CD4-positive, CD25-positive, alpha-beta regulatory T cell (primary cell): ENCODE measurements at places on chromosomes 3 and 15. TPM values are rescaled to one million over a fixed set of nuclear protein-coding genes. Genes with fewer than 3 reads are reported as not detected.

The BRK1 gene
- 230 TPM for polyA plus RNA-seq

The PPM1M gene
- 55.5 TPM for polyA plus RNA-seq

The TMEM42 gene
- 48.4 TPM for polyA plus RNA-seq

The GLDN gene
- not detected for polyA plus RNA-seq

The FBXO40 gene
- polyA plus RNA-seq, result not detected

The TTBK2 gene
- 8.5 TPM for polyA plus RNA-seq

The EFHB gene
- polyA plus RNA-seq, result 0.23 TPM

GRCh38 chr3:97896547-97896946, 74.7 kb downstream of the CRYBG3 start:
- no peak for DNase-seq
- H3K27ac ChIP-seq, result no peak overlapping the region
- no peaks in the 10 kb centered on the region for H3K27me3 ChIP-seq
- H3K36me3 ChIP-seq, result no peaks in the 10 kb centered on the region
- no peaks in the 10 kb centered on the region for H3K4me1 ChIP-seq

DNA sequence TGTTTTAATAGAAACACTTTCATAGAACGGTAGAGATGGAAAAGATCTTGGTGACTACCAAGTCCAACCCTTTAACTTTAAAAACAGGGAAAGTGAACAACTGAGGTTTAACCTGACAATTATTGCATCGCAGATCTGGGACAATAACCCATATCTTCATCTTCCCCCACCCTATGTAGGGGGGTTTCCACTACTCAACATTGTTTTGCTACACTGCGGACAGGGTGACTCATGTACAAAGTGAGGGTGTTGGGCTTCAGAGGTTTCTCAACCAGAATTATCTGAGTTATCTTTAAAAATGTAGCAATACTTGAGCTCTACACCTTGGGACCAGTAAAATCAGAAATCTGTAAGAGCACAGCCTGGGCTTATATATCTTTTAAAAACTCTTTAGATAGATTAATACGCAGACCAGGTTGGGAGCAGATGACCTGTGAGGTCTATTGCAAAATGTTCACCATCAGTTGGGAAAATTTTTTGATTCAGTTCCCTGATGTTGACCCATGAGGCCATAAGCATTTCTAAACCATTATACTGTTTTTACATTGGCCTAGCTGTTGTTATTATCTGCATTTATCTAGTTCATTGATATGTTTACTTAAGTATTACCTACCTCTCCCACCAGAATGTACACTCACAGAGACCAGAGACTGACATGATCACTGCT, 103.6 kb upstream of the ICE2 start:
- no peaks in the 10 kb centered on the region for H3K27me3 ChIP-seq
- H3K27ac ChIP-seq, result peak overlapping the region; percentile 95
- peaks cover 95% of the 10 kb centered on the region for H3K4me1 ChIP-seq
- peaks cover 5% of the 10 kb centered on the region for H3K36me3 ChIP-seq
- DNase-seq, result peak; percentile 61
- peak overlapping the region; percentile 99 for H3K4me3 ChIP-seq

DNA sequence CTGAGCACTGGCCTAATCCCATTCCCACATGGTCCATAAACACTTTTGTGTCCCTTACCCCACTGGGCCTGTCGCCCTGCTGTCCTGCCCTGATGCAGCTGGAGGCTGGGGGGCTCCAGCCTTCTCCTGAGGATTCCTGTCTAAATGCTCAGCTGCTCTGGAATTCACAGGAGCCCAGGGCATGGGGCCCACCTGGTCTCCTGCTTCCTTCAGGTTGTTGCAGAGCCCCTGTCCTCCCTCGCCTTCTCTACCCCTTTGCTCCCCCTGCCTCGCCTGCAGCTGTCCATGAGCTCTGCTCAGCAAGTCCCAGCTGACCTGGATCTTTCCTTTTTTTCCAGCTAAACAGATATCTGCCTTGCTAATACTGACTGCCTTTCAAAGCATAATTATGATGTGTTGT, 286.9 kb downstream of the XXYLT1 start:
- no peak overlapping the region for H3K27ac ChIP-seq
- DNase-seq, result no peak
- no peaks in the 10 kb centered on the region for H3K4me1 ChIP-seq
- peaks cover 10% of the 10 kb centered on the region for H3K27me3 ChIP-seq

- no peaks in the 10 kb centered on the region for H3K27me3 ChIP-seq
- H3K36me3 ChIP-seq, result no peaks in the 10 kb centered on the region
- H3K4me1 ChIP-seq, result peaks cover 5% of the 10 kb centered on the region
- no peak overlapping the region for H3K27ac ChIP-seq
- no peak overlapping the region for H3K4me3 ChIP-seq
Measured at GRCh38 chr3:129747136-129747535, 140.7 kb upstream of the PLXND1 start.

DNA sequence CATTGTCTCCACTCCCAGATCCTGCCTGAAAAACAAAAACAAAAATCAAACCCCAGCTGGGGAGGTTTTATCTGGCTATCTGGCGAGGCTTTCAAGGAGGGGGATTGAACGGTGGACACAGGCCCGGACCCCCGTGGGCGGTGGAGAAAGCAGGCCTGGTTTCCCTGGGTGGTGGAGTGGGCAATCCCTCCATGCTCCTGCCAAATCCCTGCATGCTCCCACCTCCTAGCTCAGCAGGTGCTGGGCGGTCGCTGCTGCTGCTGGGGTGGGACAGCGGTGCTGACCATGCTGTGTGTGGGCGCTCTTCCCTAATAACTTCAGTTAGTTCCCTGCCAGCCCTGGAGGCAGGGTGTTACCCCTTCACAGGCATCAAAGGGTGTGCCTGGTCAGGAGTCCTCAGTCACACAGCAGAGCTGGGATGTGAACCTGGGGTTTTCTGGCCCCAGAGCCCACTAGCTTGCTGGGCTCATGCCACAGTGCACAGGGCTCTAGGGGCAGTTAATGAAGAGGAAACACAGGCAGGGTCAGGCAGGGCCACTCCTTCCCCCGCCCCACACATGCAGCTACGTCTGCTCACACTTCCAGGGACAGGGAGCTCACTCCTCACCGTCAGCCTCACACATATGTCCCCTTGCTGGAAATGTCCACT, 15.9 kb upstream of the PLXND1 start:
- peaks cover 13% of the 10 kb centered on the region for H3K4me1 ChIP-seq
- no peak overlapping the region for H3K4me3 ChIP-seq
- no peak overlapping the region for H3K27ac ChIP-seq
- no peaks in the 10 kb centered on the region for H3K27me3 ChIP-seq

DNA sequence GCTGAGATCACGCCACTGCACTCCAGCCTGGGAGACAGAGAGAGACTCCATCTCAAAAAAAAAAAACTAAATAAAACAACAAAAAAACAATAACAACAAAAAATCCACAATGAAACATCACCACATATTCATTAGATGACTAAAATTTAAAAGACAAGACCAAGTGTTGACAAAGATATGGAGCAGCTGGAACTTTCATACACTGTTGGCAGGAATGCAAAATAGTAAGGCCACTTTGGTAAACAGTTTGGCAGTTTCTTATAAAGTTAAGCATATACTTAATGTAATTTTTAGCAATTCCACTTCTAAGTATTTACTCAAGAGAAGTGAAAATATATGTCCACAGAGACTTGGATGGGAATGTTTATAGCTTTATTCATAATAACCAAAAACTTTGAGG, 43.2 kb downstream of the RBP2 start:
- H3K27ac ChIP-seq, result no peak overlapping the region
- no peak overlapping the region for H3K4me3 ChIP-seq
- DNase-seq, result no peak
- H3K4me1 ChIP-seq, result no peaks in the 10 kb centered on the region
- no peaks in the 10 kb centered on the region for H3K36me3 ChIP-seq
- H3K27me3 ChIP-seq, result no peaks in the 10 kb centered on the region

DNA sequence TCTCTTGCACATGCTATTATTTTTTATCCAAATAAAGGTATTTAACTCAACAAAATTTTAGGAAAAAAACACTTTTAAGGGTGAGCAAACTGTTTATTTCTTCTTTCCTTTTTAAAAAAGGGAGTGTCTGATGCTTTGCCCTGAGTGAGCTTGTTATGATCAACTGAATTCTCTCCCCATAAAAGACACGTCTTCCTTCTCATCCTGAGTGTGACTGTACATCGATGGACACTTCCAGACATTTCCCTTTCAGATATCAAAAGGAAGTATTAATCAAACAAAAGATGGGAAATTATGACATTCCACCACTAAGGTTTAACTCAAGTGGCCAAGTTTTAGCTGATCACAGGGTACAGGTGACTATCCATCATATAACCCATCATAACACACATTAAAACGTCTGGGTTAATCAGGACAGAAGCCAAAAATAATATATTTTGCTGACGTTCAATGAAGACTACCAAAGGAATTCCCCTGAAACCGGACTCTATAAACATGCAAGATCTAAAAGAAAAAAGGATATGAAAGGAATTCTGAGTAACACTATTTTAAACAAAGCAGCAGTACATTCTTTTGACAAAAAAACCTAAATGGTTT, 354.8 kb downstream of the MECOM start:
- H3K4me1 ChIP-seq, result no peaks in the 10 kb centered on the region
- no peak overlapping the region for H3K27ac ChIP-seq
- H3K36me3 ChIP-seq, result no peaks in the 10 kb centered on the region
- H3K4me3 ChIP-seq, result no peak overlapping the region
- H3K27me3 ChIP-seq, result no peaks in the 10 kb centered on the region
- no peak for DNase-seq

DNA sequence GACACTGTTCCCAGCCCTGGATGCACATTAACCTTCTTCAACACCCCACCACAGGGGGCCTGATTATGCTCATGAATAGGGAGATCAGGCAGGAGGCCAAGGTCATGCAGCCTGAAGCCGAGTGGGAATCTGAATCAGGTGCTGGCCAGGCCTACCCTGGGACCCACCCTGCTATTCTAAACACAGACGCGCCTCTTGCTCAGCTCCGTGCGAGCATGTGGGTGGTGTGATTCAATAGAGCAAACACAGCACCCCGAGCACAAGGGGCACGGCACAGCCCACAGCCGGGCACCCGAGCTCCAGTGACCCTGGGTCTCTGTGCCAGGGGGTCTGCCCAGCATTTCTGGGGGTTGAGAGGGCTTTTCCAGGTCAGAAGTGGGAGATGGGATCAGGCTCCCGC, 24.6 kb upstream of the GRIP2 start:
- no peak overlapping the region for H3K27ac ChIP-seq
- no peak for DNase-seq
- no peaks in the 10 kb centered on the region for H3K27me3 ChIP-seq
- no peak overlapping the region for H3K4me3 ChIP-seq
- H3K4me1 ChIP-seq, result no peaks in the 10 kb centered on the region
- no peaks in the 10 kb centered on the region for H3K36me3 ChIP-seq

GRCh38 chr15:99914723-99915122, 181.5 kb upstream of the LYSMD4 start:
- H3K36me3 ChIP-seq, result no peaks in the 10 kb centered on the region
- DNase-seq, result no peak
- H3K27ac ChIP-seq, result no peak overlapping the region
- H3K4me1 ChIP-seq, result no peaks in the 10 kb centered on the region
- peaks cover 6% of the 10 kb centered on the region for H3K27me3 ChIP-seq

DNA sequence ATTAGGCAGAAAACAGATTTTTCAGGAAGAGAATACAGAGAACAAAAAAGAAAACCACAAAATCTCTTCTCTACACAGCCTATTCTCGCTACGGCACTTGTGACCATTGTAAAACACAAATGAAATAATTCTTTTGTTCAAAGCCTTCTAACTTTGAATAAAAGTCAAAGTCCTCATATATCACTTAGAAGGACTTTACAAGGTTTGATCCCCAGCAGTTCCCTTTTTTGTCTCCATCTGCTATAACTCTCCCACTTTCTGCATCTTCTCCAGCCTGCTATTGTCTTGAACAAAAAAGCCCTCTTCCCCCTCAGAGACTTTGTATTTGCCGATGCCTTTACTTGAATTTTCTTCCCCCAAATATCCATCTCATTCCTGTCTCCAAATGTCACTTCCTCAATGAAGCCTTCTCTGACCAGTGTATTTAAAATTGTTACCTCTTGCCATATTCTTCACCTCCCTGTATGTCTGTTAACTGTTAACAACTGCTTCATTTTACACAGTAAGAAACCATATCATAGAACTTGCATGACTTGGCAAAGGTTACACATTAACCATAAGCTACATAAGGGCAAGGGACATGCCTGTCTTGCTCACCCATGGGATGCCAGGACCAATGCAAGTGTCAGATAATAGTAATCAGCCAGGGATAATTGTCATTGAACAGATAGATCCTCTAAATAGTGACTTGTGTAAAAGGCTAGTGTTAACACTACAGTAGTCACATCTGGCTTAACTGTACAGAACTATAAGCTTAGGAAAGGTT, 122.4 kb downstream of the CBLB start:
- H3K4me1 ChIP-seq, result peaks cover 45% of the 10 kb centered on the region
- peak overlapping the region; percentile 28 for H3K27ac ChIP-seq
- DNase-seq, result no peak
- peak overlapping the region; percentile 58 for H3K4me3 ChIP-seq
- H3K36me3 ChIP-seq, result peaks cover 3% of the 10 kb centered on the region

- H3K27ac ChIP-seq, result no peak overlapping the region
- H3K4me1 ChIP-seq, result no peaks in the 10 kb centered on the region
- no peak for DNase-seq
- no peaks in the 10 kb centered on the region for H3K36me3 ChIP-seq
- H3K27me3 ChIP-seq, result no peaks in the 10 kb centered on the region
- H3K4me3 ChIP-seq, result no peak overlapping the region
Measured at GRCh38 chr15:87032295-87032694, 952.6 kb downstream of the AGBL1 start.

DNA sequence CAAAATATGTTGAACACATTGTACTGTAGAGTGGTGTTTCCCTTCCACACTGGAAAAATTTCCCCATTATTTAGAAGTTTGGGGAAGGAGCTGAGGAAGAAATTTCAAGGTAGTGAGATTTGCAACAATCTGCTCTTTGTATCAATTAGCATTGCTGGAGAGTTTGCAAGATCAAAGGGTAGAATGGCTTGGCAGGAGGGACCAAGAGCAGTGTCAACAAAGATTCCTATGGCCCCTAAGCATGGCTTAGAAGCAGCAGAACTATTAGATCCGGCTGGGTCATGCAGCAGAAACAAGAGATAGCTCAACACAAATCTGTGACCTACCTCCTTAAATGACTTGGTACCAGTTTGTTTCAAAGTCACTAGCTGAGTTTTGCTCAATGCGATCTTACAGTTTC, 175.0 kb downstream of the C3orf38 start:
- no peaks in the 10 kb centered on the region for H3K27me3 ChIP-seq
- H3K4me1 ChIP-seq, result no peaks in the 10 kb centered on the region
- H3K4me3 ChIP-seq, result no peak overlapping the region
- no peak overlapping the region for H3K27ac ChIP-seq
- DNase-seq, result no peak
- no peaks in the 10 kb centered on the region for H3K36me3 ChIP-seq

GRCh38 chr15:50879016-50879617, 29.4 kb upstream of the AP4E1 start:
- H3K36me3 ChIP-seq, result no peaks in the 10 kb centered on the region
- H3K27me3 ChIP-seq, result no peaks in the 10 kb centered on the region
- peak overlapping the region; percentile 19 for H3K27ac ChIP-seq
- peak overlapping the region; percentile 29 for H3K4me3 ChIP-seq
- peak; percentile 13 for DNase-seq
- H3K4me1 ChIP-seq, result peaks cover 23% of the 10 kb centered on the region
